Left ventricle myocardium inferior (tissue), 1 donor: ENCODE measurements at places on chromosomes 6 and 20. TPM values are rescaled to one million over a fixed set of nuclear protein-coding genes. Genes with fewer than 3 reads are reported as not detected.

Gene TTBK1
- 0.27 TPM for total RNA-seq

GRCh38 chr20:22615425-22615824 lies 31.1 kb upstream of the FOXA2 start:
- no peaks in the 10 kb centered on the region for H3K4me1 ChIP-seq
- DNase-seq, result no peak
- H3K27ac ChIP-seq, result no peak overlapping the region

Gene GSTA3
- not detected for total RNA-seq

DNA sequence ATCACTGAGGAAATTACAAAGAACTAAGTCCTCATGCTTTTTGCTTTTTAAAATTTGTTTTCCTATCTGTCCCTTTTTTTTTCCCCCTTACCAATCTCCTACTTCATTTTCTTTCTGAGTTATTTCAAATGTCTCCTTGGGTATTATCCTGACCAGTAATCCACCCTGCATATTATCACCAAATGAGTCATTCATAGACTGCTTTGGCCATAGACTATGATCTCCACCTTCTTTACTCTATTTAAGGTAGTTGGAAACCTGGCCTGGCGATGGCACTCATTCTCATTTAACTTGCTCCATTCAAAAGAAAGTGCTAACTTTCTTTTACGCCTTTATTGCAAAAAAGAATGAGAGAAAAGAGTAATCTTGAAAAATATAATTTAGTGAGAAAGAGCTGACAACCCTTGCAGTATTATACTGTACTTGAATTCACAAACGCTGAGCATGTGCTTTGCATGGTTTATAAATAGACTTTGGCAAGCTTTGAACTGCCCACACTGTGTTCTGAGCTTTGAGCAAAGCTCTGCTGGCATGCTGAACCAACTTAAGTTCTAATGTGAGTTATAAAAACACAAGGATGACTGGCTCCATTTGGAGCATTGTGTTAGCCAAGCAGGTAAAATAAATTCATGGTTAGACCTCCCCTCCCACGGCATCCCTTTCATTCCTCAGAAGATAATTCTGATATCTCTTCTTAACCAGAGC lies 198.9 kb downstream of the NKAIN2 start:
- DNase-seq, result no peak
- H3K27ac ChIP-seq, result peak overlapping the region; percentile 59
- H3K4me3 ChIP-seq, result peak overlapping the region; percentile 30
- H3K27me3 ChIP-seq, result no peaks in the 10 kb centered on the region
- H3K4me1 ChIP-seq, result no peaks in the 10 kb centered on the region

Gene ADAM33
- total RNA-seq, result 10.8 TPM

DNA sequence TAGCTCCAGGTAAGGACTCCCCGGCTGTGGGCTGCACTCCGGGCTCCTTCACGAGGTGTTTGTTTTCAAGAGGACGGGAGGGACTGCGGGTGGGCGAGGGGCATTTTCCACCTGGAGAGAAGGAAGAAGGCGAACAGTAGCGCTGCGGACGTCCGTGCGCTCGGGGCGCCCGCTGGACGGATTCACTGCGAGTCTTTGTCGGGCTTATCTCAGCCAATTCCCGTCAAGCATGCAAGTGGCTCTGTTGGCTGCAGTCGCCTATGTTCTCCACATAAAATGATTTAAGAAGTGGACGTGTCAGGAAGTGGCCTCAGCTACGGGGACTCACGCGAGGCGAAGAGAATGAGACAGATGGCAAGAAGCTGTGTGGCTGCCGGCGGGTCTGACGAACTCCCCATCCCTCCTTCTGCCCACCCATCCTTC lies 332 bp downstream of the GRIK2 start:
- H3K27ac ChIP-seq, result peak overlapping the region; percentile 33
- peaks cover 24% of the 10 kb centered on the region for H3K4me1 ChIP-seq
- DNase-seq, result no peak
- peak overlapping the region; percentile 69 for H3K4me3 ChIP-seq
- no peaks in the 10 kb centered on the region for H3K36me3 ChIP-seq

GRCh38 chr20:46108435-46108841 lies 9.7 kb upstream of the CD40 start:
- no peak overlapping the region for H3K27ac ChIP-seq
- H3K27me3 ChIP-seq, result peaks cover 80% of the 10 kb centered on the region
- H3K4me3 ChIP-seq, result no peak overlapping the region
- no peak for DNase-seq
- H3K36me3 ChIP-seq, result no peaks in the 10 kb centered on the region

DNA sequence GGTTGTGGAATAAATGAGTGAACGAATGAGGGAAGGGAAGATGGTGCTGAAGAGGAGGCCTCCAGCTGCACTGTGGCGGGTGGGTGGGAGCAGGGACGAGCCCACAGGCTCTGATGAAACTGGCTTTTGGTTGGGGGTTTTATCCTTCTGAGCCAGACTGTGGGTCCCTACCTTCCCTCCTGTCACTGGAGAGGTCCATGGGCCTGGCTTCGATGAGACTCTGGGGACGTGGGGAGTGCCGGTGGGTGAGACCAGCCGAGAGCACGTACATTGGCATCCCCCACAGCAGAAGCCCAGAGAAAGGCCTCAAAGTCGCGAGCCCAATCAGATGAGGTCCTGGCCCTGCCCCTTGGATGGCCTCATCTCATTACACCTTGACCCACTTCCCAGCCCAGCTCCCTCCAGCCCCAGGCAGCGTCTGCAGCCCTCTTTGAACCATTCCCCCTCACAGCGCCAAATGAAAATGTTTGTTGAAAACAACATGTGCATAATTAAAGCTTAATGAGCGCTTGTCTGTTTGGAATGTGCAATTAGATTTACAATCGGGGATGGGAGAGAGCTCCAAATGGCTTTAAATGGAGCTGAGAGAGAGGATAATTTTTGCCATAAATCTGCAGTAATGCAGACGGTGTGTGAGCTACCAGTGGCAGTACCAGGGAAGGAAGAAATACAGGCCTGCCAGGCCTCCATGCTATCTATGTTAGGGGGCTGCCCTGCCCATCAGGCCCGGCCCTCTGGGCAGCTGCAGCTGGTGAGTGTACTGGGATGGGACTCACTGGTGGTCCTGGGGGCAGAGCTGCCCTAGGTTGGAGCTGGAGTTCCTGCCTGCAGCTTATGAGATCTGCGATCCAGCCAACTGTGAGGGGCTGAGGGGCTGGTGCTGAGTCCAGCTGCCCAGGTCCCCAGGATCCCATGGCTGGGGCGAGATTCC lies 47.2 kb downstream of the TOX2 start:
- H3K36me3 ChIP-seq, result no peaks in the 10 kb centered on the region
- no peaks in the 10 kb centered on the region for H3K27me3 ChIP-seq
- no peak for DNase-seq
- H3K27ac ChIP-seq, result no peak overlapping the region
- peaks cover 28% of the 10 kb centered on the region for H3K4me1 ChIP-seq

- no peaks in the 10 kb centered on the region for H3K36me3 ChIP-seq
- no peaks in the 10 kb centered on the region for H3K27me3 ChIP-seq
- no peak overlapping the region for H3K4me3 ChIP-seq
- no peak for DNase-seq
- H3K27ac ChIP-seq, result no peak overlapping the region
- H3K4me1 ChIP-seq, result peaks cover 28% of the 10 kb centered on the region
These were observed 94.8 kb upstream of the PMEPA1 start for GRCh38 chr20:57804470-57805250.

GRCh38 chr6:20755631-20756030 lies 221.4 kb downstream of the CDKAL1 start:
- H3K27me3 ChIP-seq, result no peaks in the 10 kb centered on the region
- H3K4me1 ChIP-seq, result no peaks in the 10 kb centered on the region
- no peak overlapping the region for H3K4me3 ChIP-seq
- DNase-seq, result no peak

- no peaks in the 10 kb centered on the region for H3K36me3 ChIP-seq
- H3K4me3 ChIP-seq, result no peak overlapping the region
- H3K27ac ChIP-seq, result no peak overlapping the region
- no peak for DNase-seq
- no peaks in the 10 kb centered on the region for H3K4me1 ChIP-seq
These were observed 123.2 kb downstream of the TINAG start for GRCh38 chr6:54431466-54431865.

Gene SEC63
- total RNA-seq, result 55.0 TPM

DNA sequence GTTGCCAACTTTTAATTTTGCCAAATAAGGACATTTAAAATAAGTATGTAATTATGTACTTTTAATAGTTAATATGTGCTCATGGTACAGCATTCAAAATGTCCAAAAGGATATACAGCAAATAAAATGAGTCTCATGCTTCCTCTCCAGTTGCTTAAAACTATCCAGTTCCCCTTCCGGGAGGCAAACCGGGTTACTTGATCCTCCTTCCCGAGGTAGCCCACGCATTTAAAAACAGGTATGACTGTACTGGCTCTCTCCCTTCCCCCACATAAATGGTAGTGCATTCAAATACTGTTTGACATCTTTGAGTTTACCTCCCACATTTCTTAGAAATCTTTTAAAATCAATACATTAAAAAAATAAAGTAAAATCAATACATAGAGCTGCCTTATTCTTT lies 66.4 kb downstream of the PHF20 start:
- H3K27me3 ChIP-seq, result no peaks in the 10 kb centered on the region
- peaks cover 17% of the 10 kb centered on the region for H3K36me3 ChIP-seq
- no peak for DNase-seq
- H3K4me3 ChIP-seq, result no peak overlapping the region
- H3K27ac ChIP-seq, result no peak overlapping the region
- peaks cover 12% of the 10 kb centered on the region for H3K4me1 ChIP-seq

DNA sequence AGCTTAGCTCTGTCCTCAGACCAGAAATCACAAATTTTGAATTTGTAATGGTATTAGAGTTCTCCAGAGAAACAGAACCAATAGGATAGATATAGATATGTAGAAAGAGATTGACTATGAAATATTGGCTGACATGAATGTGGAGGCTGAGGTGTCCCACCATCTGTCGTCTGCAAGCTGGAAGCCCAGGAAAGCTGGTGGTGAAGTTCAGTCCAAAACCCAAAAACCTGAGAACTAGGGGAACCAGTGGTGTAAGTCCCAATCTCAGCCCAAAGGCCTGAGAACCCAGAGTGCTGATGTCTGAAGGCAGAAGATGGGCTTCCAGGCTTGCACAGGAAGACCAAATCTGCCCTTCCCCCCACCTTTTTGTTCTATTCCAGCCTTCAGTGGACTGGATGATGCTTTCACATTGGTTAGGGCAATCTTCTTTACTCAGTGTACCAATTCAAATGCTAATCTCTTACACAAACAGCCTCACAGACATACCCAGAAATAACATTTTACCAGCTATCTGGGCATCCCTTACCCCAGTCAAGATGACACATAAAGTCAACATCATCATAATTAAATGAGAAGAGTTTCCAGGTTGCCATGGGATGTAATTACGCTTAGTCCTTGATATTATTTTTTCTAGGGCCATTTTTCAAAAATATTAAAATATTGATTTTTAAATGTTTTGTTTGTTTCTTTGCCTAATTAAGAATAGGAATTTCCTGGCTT lies 570.8 kb downstream of the UTRN start:
- peaks cover 13% of the 10 kb centered on the region for H3K36me3 ChIP-seq
- H3K27ac ChIP-seq, result no peak overlapping the region
- DNase-seq, result no peak
- no peak overlapping the region for H3K4me3 ChIP-seq

DNA sequence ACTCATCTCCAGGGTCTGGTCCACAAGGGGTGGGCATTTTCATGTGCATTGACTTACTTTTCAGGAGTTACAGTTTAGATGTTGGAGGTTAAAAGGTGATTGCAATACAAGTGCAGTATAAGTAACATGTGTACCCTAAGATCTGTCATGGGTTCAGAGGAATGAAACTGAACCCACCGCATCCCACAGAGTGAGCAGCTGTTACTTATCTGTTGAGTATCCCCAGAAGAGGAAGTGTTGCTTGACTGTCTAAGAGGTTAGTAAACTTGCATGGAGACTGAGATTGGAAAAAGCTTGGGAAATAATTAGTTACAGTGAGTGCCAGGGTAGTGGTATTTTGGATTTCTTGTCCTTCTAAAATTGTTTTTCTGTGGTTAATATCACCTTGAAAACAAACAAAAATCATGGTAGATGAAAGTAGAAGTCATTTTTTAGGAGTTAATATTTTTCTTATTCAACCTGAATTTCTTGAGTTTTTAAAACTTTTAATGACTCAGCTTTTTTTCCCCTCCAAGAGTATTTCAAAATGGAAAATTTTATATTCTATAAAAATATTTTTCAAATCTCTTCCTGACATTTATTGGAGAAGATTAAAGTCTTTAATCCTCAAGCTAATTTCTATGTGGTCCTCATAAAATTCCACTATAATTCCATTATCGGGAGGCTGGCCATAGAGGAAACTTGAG lies 306.1 kb downstream of the ZNF217 start:
- no peaks in the 10 kb centered on the region for H3K27me3 ChIP-seq
- no peak overlapping the region for H3K27ac ChIP-seq
- DNase-seq, result no peak
- H3K36me3 ChIP-seq, result no peaks in the 10 kb centered on the region

Gene CD93
- total RNA-seq, result 35.7 TPM

- H3K27ac ChIP-seq, result no peak overlapping the region
- H3K4me1 ChIP-seq, result no peaks in the 10 kb centered on the region
- no peaks in the 10 kb centered on the region for H3K36me3 ChIP-seq
- H3K27me3 ChIP-seq, result no peaks in the 10 kb centered on the region
- DNase-seq, result no peak
These were observed 244.9 kb downstream of the THBS2 start for GRCh38 chr6:169008641-169009257.
